Natural killer cell (primary cell): ENCODE measurements at places on chromosomes 4 and X. TPM values are rescaled to one million over a fixed set of nuclear protein-coding genes. Genes with fewer than 3 reads are reported as not detected.

Gene ADH6
- not detected for total RNA-seq

GRCh38 chrX:153866302-153867019 lies 19.5 kb downstream of the L1CAM start:
- H3K27ac ChIP-seq: no peak overlapping the region
- H3K36me3 ChIP-seq: no peaks in the 10 kb centered on the region
- no peak for DNase-seq
- H3K4me3 ChIP-seq: no peak overlapping the region

Gene EMCN
- not detected for total RNA-seq

GRCh38 chrX:531611-531936 lies 99.0 kb upstream of the SHOX start:
- H3K4me1 ChIP-seq: no peaks in the 10 kb centered on the region
- H3K4me3 ChIP-seq: no peak overlapping the region
- H3K27me3 ChIP-seq: no peaks in the 10 kb centered on the region
- no peaks in the 10 kb centered on the region for H3K36me3 ChIP-seq
